ENCODE measurements at places on chromosomes 4 and X. TPM values are rescaled to one million over a fixed set of nuclear protein-coding genes. Genes with fewer than 3 reads are reported as not detected.

Gene TCP11X2
- not detected for total RNA-seq

Gene GYPE
- not detected for total RNA-seq

Gene ARHGEF38
- not detected for total RNA-seq

Gene INTS6L
- total RNA-seq: 24.4 TPM

- no peaks in the 10 kb centered on the region for H3K36me3 ChIP-seq
- H3K4me3 ChIP-seq: no peak overlapping the region
- no peaks in the 10 kb centered on the region for H3K27me3 ChIP-seq
- H3K4me1 ChIP-seq: no peaks in the 10 kb centered on the region
- no peak for DNase-seq
Observed at GRCh38 chrX:105263801-105264200, 43.3 kb upstream of the TEX13A start.

- H3K27me3 ChIP-seq: no peaks in the 10 kb centered on the region
- H3K36me3 ChIP-seq: no peaks in the 10 kb centered on the region
- H3K4me1 ChIP-seq: no peaks in the 10 kb centered on the region
- no peak overlapping the region for H3K4me3 ChIP-seq
- no peak overlapping the region for H3K27ac ChIP-seq
Observed at GRCh38 chrX:140149761-140150160, 184.4 kb upstream of the CXorf66 start.

DNA sequence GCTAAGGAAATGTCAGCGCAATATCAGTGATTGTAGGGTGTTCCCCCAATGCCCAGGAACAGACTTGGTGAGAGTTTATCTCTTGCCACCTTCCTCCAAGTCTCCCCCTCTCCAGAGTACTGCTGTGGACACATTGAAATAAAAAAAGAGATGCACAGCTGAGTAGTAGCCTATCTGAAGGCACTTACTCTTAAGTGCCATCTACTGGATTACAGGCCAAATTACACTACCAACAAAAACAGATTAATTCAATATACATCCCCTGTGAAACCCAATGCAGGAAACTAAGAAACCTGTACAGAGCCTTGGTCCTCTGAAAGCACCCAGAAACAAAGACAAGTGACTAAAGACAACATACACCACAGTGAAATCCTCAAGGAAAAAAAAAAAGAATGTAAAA, 460.3 kb downstream of the ZIC3 start:
- no peaks in the 10 kb centered on the region for H3K27me3 ChIP-seq
- H3K27ac ChIP-seq: no peak overlapping the region
- DNase-seq: no peak
- H3K4me1 ChIP-seq: no peaks in the 10 kb centered on the region
- H3K36me3 ChIP-seq: no peaks in the 10 kb centered on the region
- no peak overlapping the region for H3K4me3 ChIP-seq

DNA sequence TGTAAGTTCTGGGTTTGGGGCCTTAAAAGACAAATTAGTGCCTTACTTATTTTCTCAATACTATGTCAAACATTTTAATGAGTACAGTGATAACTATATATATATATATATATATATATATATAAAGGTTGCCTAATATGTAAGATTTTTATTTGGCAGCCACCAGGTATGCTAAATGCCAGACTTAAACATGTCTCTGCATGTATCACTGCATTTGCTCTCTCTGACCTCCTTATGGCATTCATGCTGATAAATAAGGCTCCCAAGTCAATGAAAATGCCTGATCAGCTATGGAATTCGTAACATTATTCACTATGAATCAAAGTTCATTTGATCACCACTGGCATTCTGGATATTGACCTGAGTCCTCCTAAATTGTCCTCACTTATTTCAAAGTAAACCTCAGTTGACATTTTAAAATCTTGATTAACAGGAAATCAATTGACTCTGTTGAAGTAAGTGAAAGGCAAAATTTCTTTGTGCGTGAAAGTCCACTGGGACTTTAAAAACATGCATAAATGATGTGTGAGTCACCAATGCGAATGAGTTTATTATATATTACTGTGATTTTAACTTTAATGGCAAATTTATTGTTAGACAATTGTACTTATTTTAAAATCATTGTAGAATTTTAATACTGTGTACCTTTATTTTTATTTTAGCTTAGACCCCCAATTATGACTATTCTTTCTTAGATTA, 29.2 kb upstream of the AREG start:
- no peak overlapping the region for H3K4me3 ChIP-seq
- no peak for DNase-seq
- peaks cover 5% of the 10 kb centered on the region for H3K27me3 ChIP-seq
- no peaks in the 10 kb centered on the region for H3K4me1 ChIP-seq
- H3K27ac ChIP-seq: no peak overlapping the region

DNA sequence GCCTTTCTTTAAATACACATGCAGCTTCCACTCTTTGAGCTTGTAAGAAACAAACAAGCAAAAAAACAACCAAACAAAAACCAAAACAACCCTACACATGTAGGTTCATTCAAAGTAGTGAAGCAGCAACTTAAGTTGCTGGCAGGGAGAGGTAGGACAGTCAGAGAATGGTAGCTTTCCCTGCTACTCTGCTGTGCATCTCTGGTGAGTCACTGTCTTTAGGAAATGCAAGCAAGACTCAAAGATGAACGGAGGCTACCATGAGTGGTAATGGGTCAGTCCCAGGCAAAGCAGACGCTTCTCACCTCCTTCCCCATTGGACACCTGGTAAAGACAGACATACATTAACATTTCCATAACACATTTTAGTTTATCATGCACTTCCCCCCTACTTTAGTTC, 43.2 kb downstream of the PGRMC2 start:
- no peaks in the 10 kb centered on the region for H3K4me1 ChIP-seq
- no peak overlapping the region for H3K4me3 ChIP-seq
- no peaks in the 10 kb centered on the region for H3K36me3 ChIP-seq
- H3K27me3 ChIP-seq: peaks cover 2% of the 10 kb centered on the region

DNA sequence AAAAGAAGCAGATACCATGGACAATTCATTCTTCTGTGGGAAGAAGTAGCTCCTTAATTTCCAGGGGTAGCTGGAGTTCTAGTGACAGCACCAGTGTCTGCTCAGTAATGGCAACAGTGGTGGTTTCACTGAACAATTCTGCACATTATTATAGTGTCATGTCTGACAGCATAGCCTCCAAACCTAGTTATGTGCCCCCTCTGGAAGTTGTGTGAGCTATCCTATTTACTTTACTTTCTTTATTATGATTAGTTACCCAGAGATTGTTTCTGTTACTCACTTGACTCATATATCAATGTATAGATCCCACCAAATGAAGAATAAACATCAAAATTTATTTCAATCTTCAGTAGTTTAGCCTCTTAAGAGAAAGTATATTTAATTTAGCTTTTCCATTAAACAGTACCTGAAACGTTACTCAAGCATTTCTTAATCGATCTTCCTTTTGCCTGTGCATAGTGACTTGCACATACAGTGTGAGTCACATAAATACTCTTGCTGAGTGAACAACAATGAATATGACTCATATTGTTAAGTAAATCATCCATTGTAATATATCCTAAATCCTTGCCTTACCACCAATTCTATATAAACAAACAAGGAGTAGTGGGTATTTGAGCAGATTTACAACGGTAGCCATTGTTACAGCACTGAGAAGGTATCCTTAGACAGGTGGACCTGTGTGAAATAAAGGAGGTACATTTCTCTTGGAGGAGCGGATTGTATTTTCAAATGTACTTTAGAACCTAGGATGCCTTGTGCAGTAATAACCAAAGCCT, 534.7 kb downstream of the ANKRD50 start:
- H3K4me3 ChIP-seq: no peak overlapping the region
- H3K27ac ChIP-seq: no peak overlapping the region
- no peaks in the 10 kb centered on the region for H3K36me3 ChIP-seq
- no peaks in the 10 kb centered on the region for H3K4me1 ChIP-seq
- H3K27me3 ChIP-seq: no peaks in the 10 kb centered on the region
- DNase-seq: no peak

DNA sequence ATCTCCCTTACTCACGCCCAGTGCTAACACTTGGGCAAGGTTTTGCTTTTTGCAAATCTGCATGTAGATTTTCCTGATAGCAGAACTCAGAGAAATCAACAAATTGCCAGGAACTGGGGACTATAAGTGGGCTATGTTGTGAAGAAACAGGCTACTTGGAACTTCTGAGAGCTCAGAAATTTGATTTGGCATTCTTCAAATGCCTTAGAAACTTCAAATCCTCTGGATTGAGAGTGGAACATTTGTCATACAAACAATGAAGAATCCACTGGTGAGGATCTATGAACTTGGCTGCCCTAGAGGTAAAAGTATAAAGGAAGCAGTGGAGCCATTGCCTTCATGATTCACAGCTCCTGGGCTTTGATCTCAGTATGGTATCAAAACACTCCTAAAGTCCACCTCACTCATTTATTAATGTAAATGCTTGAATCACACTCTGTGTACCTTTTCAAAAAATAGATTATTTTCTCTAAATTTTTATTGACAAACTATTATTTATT, 126.0 kb downstream of the GLRA3 start:
- no peaks in the 10 kb centered on the region for H3K27me3 ChIP-seq
- no peaks in the 10 kb centered on the region for H3K4me1 ChIP-seq
- no peak overlapping the region for H3K4me3 ChIP-seq
- H3K27ac ChIP-seq: no peak overlapping the region
- DNase-seq: no peak
- H3K36me3 ChIP-seq: no peaks in the 10 kb centered on the region
